Neural progenitor cell (in vitro differentiated cells): ENCODE measurements at places on chromosomes 1 and 21.

- DNase-seq, result peak; percentile 84
Measured at GRCh38 chr1:47710329-47711071, 272.7 kb downstream of the FOXD2 start.

GRCh38 chr1:230394134-230394533, 32.0 kb downstream of the PGBD5 start:
- no peak for DNase-seq

DNA sequence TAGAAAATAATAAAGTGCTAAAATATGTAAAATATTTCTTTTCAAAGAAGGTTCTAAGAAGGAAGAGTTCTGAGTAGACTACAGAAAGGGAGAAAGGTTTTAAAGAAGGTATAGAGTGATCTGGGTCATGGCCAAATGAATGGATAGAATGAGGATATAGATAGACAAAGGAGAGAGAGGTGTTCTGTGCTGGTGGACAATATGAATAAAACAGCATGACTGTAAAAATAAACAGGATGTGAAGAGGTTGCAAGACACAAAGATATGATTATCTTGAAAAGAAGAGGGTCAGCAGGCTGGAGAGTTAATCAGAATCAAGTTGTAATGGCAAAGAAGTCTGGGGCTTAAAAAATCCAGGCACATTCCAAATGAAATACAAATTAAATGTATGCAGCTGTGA, 86.7 kb upstream of the GNG4 start:
- DNase-seq, result no peak

GRCh38 chr1:78289603-78290002, 201.2 kb upstream of the PTGFR start:
- DNase-seq, result no peak

DNA sequence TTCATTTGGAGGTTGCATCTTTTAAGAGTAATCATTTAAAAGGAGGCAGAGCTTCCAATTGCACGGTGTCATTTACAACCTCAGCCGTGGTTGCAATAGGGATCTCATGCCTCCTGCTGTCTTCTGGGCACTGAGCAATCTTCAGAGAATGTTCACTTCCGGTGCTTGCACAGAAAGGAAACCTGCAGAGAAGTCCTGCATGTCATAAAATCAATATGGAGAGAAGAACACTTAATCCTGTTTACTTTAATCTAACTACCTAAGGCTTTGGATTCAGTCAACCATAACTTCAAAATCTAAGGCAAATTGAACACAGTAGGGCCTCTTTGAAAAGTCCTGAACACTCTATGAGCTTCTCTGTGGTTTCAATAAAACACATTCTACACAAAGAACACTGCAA, 11.3 kb upstream of the MAP10 start:
- DNase-seq, result peak; percentile 16

DNA sequence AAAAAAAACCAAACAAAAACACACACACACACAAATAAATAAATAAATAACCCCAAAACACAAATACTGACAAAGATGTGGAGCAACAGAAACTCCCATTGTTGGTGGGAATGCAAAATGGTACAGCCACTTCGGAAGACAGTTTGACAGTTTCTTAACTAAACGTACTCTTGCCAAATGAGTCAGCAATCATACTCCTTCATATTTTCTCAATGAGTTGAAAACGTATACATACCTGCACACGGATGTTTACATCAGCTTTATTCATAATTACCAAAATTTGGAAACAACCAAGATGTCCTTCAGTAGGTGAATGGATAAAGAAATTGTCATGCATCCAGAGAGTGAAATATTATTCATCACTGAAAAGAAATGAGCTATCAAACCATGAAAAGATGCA, 23.5 kb downstream of the ASAP3 start:
- DNase-seq, result no peak

- no peak for DNase-seq
Measured at GRCh38 chr1:195804547-195804946, 803.7 kb downstream of the KCNT2 start.

DNA sequence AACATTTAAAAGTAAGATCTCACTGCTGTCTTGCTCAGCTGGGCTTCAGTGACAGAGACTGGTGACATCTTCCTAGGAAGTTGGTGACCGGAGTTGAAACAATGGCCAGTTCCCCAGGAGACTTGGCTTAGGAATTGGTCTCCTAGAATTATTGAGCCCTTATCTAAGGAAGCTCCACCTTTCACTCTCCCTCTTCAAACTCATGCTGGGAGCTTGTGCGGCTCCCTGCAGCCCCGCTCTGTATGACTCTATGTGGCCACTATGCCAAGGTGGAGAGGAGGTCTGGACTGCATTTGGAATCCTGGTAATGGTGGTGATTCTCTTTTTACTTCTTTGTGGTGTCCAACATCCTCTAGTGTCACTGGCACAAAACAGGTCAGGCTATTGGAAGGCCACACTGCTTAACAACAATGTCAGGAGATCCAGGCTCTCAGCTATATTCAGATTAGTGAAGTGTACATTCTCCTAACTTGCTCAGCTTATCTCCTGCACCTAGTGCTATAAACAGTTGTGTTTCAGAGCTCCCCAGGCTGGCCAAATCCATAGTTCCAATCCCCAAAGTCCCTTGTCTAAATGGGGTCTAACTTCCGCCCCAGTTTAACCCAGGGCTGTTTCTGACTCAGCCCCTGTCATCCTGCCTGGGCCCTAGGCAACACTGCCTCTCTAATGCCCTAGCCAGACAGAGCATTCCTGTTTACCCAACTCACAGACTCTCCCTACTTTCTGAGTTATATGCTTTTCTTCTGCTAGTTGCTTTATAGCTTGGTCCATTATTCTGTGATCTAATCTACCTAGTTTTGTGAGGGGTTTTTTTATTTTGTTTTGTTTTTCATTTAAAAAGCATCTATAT, 18.3 kb downstream of the ATP2B4 start:
- no peak for DNase-seq

DNA sequence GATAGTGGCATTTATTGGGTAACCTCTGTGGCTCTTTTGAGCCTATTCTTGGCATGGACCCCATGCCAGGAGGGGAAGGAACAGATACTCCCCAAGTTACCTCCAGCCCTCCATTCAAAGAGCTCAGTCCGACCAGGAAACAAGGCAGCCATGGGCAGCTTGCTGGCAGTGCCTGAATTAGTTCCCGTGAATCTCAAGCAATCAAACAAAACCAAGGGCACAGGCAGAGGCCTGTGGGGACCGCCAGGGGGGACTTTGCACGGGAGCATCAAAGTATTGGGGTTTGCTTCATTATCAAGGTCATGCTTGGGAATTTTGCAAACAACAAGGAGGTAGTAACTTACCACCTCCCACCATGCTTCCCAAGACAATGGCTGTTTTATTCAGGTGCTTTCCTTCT, 81.2 kb upstream of the IFFO2 start:
- no peak for DNase-seq
